ENCODE measurements at places on chromosomes 7 and 10. TPM values are rescaled to one million over a fixed set of nuclear protein-coding genes. Genes with fewer than 3 reads are reported as not detected.
A peak's percentile ranks its signal among the peaks of the same experiment; 100 is the strongest.

The SEMA3C gene
- 48.7 TPM for total RNA-seq

The CYP3A7 gene
- 0.32 TPM for total RNA-seq

The TMEM60 gene
- 18.1 TPM for total RNA-seq

- ATAC-seq, result peak; percentile 51
Measured at GRCh38 chr7:158976468-158976848, 120.1 kb downstream of the DYNC2I1 start.

DNA sequence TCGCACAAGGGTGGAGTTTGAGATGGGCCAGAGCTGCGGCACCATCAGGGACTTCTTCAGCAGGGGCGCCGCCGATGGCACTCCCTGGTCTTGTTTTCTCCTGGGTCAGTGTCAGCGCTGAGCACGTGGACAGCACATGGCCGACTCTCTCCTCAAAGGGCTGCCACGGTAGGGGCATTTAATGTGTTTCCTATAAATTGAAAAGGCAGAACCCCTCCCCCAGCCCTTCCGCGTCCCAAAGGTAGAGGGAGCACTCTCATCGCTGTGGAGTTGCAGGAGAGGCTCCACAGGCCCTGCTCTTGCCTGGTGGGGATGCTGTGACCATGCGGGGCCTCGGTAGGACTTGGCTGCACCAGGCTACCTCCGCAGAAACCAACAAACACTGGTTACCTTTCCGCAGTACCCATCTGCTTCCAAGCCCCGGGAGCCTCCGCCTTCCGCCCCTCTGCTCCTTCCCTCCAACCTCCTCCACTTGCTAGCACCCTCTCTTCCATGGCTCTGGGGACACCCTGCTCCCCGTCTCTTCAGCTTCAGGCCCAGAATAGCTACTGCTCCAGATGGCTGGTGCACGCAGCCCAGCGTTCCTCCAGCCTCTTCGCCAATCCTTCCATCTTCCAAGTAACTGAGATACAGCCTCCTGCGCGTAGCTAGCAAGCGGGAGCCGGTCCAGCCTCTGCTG, 166.3 kb upstream of the ADCY1 start:
- ATAC-seq, result no peak

DNA sequence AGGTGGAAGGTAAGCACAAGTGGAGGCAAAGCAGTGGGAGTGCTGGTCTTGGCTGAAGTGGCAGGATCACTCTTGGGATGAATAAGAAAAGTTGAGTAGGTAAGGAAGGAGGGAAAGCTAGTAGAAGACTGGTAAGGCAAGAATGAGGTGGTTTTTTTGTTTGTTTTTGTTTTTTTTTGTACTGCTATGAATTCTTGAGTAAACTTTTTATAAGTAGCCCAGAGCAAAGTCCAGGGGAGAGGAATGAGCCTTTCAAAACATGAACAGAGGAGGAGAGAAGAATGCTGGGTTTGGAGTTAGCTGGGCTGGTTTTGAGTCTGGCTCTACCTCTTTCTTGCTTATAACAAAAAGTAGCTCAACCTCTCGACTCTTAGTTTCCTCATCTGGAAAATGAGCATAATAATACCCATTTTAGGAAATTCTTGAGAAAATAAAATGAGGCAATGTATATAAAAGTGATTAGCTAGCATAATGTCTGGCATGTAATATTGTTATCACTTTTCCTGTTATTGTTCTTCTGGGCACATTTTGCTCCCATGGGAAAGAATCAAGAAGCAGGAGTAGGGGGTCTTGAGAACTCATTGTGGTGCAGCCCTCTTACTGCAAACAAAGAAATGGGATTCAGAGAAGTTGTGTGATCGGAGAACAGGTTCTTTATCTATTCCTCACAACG, 24.1 kb upstream of the LRRC17 start:
- no peak for ATAC-seq

DNA sequence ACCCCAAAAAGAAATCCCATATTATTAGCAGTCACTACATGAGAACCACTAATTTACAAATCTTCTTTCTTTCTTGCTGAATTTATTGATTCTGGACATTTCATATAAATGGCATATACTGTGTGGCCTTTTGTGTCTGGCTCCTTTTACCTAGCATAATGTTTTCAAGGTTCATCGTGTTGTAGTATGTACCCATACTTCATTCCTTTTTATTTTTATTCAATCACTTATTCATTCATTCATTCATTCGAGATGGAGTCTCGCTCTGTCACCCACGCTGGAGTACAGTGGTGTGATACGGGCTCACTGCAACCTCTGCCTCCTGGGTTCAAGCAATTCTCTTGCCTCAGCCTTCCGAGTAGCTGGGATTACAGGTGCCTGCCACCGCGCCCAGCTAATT, 21.9 kb downstream of the VPS26A start:
- ATAC-seq, result no peak

DNA sequence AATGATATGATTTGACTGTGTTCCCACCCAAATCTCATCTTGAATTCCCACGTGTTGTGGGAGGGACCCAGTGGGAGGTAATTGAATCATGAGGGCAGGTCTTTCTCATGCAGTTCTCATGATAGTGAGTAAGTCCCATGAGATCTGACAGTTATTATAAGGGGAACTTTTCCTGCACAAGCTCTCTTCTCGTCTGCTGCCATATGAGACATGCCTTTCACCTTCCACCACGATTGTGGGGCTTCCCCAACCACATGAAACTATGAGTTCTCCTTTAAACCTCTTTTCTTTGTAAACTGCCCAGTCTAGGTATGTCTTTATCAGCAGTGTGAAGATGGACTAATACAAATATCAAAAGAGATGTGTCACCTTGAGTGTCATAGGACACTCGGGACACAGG, 502.7 kb upstream of the PODXL start:
- no peak for ATAC-seq

- ATAC-seq, result no peak
Measured at GRCh38 chr10:88901206-88901983, 21.4 kb downstream of the STAMBPL1 start.

DNA sequence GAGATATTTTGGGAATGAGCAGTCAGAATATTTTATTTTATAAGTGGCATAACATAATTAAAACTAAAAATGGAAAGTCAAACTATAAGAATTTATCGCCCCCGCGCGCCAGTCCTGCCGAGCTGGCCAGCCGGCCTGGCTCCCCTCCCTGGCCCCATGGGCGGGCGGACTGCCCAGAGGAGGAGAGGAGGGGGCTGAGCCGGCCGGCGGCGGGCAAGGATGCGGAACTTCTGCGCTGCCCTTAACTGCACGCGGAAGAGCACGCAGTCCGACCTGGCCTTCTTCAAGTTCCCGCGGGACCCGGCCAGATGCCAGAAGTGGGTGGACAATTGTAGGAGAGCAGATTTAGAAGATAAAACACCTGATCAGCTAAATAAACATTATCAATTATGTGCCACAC, 96.8 kb downstream of the DKK1 start:
- ATAC-seq, result no peak

Measured in motor neuron (in vitro differentiated cells).